ENCODE measurements at places on chromosomes 4 and X.
A peak's percentile ranks its signal among the peaks of the same experiment; 100 is the strongest.

DNA sequence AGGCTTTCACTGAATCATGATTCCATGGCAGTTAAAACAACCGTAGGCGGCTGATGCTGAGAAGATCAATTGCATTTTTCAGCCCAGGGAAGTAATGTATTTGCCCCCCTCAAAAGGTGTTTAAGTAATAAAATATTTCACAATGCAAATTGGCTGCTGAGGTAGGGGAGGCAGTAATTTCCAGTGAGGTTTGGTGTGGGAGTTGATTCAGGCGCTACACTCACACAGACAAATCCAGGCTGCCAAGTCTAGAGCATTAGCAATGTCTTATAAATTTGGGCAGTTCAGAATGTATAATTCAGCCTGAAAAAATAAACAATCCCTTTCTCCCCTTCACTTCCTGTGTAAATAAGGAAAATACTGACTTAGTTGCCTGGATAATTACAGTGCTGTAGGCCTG is 461.7 kb downstream of the IDS start:
- DNase-seq: no peak

GRCh38 chrX:71913156-71913950 is 2.7 kb downstream of the NHSL2 start:
- no peak for DNase-seq

DNA sequence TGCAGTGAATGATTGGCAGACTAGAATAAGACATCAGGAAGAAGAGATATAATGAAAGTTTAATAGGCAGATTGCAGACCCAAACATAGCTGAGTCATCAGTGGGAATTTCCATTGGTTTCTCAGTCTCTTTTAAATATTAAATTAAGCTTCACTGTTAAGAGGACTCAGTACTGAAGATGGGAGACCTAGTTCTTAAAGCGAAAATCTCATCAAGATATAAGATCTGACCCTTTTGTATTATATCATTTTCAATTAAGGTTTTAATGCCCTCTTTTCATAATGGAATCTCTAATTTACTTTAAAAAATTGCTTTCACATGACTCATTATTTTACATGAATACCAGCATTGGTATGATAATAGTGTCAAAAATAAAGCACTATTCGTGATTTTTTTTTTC is 168.9 kb upstream of the ATOH1 start:
- no peak for DNase-seq

- no peak for DNase-seq
Measured at GRCh38 chrX:68396953-68397352, 36.3 kb downstream of the OPHN1 start.

DNA sequence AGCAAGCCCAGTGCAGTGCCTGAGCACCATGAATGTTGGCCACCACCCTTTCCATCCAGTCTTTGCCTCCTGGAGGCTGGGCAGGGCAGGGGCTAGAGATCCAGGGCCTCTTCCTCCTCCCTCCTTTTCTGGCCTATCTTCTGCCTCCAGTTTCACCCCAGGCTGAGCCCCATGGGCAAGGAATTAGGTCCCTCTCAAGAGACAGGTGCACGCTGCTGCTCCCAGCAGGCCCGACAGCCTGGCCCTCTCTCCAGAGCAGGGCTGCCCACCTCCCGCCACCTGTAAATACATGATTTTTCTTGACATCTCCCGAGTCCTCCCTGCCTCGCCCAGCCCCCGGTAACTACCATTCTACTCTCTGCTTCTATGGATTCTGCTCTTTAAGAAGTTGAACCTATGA is 57.2 kb upstream of the PSAPL1 start:
- no peak for DNase-seq

DNA sequence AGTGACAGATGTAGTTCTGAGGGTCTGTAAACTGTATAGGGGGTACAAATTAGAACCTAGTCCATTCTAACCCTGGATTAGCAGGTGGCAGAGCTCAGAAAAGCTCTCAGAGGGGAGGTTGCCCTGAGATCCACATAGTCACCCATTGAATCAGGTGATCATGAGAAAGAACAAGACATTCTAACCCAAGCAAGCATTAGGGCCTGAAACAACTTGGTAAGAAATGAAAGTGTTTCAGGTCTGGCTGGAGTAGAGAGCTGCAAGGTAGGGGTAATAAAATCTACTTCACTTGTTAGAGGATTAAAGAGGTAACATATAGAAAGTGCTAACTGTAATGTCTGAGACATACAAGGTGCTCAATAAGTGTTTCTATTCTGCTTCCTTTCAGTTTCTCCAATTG is 8.8 kb upstream of the BMP2K start:
- DNase-seq: no peak

DNA sequence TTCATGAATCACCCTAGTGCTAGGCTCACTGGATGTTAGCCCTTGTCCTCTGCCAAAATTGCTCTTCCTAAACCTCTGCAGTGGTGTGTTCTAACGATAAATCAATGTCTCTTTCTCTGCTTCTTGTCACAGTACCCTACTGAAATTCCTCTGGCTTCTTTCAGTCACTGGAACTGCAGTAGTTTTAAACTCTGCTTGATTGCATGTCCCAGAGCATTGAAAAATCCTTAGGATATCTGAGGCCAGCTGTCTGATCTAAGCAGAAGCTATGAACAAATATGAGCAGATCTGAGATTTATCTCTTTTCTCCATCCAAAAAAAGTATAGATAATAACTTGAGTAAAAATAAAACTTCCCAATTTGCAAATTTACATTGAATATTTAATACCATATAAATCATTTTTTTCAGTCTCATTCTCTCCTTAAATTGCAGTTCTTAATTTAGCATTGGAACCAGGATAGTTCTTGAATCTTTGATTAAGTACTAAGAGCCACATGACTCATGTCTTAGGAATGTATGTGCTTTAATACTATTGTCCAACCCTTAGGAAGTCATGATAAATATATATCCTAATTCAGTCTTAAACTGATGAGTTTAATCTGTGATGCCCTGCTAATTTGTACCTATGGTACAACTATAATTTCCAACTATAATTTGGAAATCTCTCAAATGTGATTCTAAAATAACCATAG is 169.7 kb downstream of the PDHA2 start:
- DNase-seq: no peak

GRCh38 chr4:182147391-182147790 is 95.8 kb upstream of the TENM3 start:
- no peak for DNase-seq

DNA sequence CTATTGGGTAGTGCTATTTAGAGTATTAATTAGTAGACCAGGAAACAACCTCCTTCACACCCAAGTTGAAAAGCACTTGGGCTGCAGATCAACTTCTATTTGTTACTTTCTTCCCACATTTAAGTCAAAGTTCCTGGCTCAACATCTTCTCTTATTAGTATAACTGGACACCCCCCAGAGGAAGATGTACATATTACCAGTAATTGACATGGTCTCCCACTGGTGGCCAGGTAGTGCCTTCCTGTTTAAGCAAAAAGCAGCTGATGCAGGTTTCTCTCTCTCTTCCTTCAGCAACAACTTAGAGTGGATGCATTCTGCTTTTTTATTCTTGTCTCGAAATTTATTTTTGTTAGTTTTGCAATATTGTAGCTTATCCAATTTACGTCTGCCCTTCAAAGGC is 438.1 kb downstream of the GBA3 start:
- DNase-seq: no peak

DNA sequence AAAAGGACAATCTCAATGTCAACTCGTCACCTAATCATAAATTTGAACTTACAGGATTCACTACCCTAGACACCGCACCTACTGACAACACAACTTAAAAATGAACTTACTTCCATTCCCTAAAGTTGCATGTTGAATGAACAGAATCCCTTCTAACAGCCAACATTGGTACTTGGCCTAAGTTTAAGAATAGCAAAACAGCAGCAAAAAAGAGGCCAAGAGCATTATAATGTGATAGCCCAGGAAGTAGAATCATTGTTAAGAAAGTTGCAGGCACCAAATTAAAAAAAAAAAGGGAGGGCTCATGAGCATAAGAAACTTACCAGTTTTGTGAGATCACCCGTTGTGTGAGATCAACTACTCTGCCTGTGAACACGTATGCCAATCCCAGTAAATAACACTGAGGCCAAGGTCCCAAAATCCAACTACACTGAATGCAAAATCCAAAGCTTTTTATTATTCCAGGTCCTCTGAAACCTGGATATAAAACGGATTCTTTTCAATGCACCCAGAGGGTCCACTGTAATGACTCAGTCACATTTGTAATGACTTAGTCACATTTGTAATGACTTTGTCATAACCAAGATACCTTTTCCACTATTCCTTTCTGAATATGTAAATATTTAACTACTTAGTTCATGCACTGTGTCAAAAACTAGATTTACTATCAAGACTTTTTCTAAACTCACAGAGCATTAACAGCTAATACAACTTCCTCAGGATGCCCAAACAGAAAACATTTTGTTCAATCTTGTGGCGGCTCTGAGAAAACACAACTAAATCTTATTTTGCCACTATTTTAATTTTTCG is 6.8 kb downstream of the HNRNPDL start:
- no peak for DNase-seq

DNA sequence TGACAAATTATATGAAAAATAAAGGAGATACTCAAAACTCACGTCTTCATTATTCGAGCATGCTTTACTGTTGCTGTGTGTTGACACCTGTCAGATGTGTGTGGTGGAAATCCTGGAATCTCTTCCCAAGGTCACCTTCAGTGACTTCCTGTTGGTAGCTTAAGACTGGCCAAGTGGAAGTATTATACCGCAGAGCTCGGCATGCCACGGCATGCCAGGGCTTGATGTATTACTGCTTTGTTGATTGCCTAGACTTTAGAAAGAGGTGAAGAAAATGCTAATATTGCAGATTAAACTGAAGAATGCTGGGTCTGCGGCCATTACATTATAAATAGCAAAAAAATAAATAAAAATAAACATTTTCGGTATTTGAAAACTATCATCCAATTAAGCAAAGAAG is 4.6 kb downstream of the TREX2 start:
- DNase-seq: no peak

GRCh38 chr4:113445286-113445685 is 316.3 kb downstream of the CAMK2D start:
- DNase-seq: no peak

DNA sequence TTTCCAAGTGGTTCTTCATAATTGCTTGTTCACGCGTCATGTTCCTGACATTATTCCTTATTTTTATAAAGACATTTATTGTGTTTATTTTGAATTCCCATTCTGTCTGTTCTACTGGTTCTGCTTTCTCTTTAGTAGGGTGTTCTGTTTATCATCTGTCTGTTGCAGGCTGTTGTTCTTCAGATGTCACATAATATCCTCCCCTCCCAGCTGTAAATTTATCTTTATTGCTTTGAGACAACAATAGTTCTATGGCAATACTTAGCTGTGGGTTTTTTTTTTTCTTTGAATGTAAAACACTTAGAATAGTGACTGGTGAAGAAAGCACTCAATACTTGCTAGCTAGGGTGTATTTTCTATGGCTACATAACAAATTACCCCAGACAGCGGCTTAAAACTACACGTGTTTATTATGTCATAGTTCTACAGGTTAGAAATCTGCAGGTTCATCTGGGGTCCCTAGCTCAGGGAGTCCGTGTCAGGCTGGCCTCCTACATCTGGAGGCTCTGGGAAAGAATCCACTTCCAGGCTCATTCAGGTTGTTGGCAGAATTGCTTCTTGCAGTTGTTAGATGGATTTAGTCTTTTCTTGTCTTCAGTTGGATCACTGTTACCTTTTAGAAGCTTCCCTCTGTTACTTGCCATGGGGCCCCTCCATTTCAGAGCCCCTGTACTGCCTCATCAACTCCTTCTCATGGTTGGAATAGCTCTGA is 63.4 kb upstream of the ENPEP start:
- DNase-seq: no peak

GRCh38 chr4:92529510-92529909 is 225.7 kb downstream of the GRID2 start:
- DNase-seq: no peak

DNA sequence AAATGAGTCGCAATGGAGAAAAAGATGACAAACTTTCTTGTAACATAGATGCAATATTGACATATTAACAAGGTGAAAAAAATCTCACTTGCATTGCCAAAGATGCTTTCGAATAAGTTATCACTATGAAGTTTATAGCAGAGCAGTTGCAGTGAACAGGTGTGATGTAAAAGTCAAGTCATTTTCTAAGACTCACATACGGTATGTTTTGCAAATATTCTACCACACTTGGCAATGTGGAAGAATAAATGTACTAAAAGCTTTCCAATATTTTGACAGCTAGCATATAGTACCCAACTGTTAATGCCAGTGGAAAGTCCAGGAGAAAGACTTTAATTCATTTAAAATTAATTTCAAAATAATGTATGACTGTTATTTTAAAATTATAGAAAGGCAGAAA is 76.5 kb downstream of the GALNTL6 start:
- DNase-seq: no peak

DNA sequence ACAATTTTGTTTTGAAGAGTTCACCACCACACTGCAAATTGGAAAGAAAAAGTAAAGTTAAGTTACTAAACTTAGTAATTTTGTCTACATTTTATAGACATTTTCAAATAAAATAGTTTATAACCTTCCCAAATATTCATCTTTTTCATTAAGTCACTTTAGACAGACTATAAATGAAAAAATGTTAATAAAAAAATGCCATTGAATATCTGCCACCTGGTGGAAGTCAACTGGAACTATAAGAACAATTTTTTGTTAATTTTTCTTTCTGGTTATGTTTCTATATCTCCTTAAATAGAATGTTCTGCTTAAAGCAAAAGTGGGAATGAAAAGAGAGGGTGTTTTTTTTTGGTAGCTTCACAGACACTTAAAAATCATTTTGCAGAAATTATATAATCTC is 534.4 kb upstream of the PCDH10 start:
- DNase-seq: peak; percentile 4

- DNase-seq: peak; percentile 10
Measured at GRCh38 chr4:118954246-118954645, 65.6 kb downstream of the SYNPO2 start.

DNA sequence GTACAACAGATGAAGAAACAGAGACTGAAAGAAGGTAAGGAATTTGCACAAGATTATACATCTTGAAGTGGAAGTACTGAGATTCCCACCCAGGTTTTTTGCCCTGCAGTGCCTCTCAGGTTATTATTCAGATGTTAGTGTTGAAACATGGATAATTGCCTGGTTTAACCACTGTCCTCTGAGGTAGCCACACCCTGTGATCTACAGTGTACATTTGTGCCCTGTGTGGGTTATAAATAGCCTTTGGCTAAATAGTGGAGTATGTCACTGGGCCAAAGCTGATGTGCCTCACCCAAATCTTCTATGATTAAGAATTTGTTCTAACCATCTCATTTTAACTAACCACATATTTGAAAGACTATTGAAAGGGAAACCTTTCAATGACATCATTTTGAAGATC is 5.4 kb upstream of the ASB5 start:
- no peak for DNase-seq

DNA sequence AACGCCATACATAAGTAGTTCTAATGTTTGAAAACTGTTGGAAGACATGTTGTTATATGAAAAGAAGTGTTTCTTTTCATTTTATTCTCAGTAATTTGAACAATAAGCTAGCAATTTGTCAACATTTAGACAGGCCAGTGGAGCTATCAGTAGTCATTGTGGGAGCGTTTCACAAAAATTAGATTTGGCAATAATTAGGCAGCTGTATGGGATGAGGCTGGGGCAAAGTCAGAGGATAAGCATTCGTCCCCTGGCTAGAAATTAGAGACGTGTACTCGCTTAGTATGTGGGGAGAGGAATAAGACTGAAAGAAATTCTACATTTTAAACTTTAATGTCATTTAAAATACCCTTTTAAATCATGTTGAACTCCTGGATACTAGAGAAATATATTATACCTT is 70.6 kb downstream of the TMEM144 start:
- no peak for DNase-seq

- DNase-seq: no peak
Measured at GRCh38 chrX:43961699-43962098, 11.5 kb downstream of the NDP start.

GRCh38 chr4:3253808-3254207 is 4.8 kb downstream of the MSANTD1 start:
- no peak for DNase-seq

GRCh38 chrX:136262243-136262642 is 11.0 kb upstream of the MAP7D3 start:
- DNase-seq: no peak

Data from NCI-H1694 treated with DMSO at 0.1 percent for 48 hours (cell line).